Cortex of kidney (tissue), 1 donor: ENCODE measurements at places on chromosomes 7 and 10.

DNA sequence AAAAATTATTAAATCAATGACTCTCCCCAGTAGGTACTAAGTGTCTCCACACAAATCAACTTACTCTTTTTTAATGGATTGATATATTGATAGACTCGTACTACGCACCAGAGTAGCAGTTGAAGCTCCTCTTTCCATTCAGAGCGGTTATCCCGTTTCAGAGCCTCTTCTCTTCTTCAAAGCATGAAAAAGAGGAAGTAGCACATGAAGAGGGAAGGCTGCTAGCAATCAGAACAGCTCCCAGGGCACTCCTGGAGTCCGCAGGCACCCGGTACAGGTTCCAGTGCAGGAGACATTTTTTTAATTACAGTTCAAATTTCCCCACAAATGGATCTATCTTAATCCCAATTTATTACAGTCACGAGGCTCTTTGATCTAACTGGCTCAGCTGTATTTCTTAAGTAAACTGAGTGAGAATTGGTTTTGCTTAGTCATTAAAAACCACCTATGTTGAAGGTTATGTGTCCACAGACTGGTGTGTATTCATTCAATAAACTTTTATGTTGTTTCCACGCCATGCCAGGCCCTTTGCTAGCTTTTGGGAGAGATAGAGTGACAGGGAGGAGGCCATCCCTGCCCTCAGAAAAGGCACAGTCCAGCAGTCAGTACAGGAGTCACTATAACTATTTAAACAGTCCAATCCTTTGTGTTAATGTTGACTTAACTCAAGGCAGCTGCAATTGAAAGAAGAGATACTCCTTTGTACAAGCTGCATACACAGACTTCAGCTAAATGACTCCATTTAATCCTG is 32.1 kb upstream of the CALN1 start:
- no peak for DNase-seq

DNA sequence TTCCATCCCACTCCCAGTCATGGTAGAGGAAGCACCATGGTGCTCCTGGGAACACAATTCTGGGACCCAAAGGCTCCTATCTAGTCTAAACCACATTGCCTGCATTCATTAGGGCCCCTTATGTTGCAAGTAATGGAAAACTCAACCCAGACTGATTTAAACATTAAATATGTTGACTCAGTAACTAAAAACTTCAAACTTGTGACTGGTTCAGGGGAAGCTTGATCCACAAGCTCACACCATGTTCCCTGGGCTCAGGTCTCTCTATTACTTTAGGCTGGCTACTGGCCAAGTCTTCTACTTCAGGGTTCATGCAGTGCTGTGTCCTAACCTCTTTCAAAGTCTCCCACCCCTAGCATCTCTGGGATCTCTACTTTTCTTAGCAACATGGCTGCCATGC is 13.1 kb downstream of the WNT16 start:
- no peak for DNase-seq

DNA sequence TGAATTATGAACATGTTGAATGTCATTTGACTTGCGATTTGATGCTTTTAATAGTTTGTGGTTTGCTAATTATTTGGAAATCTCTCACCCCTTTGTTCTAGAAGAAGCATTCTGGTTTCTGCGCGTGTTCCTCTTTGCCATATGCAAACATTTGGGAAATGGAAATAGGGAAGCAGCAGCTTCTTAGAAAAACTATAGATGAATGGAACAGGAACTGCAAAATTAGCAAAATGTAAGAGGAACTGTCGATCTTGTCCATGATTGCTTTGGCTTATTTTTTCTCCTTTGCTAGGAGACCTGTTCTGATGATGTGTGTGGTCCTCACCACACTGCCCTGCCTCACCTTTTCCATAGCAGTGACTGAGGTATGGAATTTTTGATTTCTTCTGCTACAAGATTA is 19.0 kb downstream of the TMEM236 start:
- DNase-seq = no peak

GRCh38 chr7:80634505-80634904 is 3.9 kb upstream of the CD36 start:
- DNase-seq = no peak

DNA sequence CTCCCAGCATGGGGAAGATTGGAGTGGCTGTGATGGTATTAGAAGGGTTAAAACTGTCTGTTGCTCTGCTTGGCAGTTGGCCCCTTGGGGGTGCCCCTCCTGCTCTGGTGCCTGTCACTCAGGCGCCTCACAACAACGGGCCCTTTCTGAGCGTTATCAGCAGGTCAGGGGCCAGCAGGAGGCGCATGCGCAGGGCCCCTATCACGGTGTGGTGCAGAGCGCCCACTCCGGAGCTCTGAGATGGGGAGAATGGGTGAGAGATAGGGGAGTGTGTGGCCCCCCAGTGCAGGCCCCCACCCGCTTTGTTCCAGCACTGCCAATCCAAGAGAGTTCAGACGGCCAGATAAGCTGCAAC is 24.8 kb downstream of the GBX1 start:
- no peak for DNase-seq

GRCh38 chr7:82762880-82763279 is 319.3 kb upstream of the CACNA2D1 start:
- no peak for DNase-seq

GRCh38 chr10:34489973-34490745 is 324.9 kb downstream of the PARD3 start:
- DNase-seq = no peak

- no peak for DNase-seq
These were observed 47.7 kb upstream of the ATP6V0A4 start for GRCh38 chr7:138845711-138846110.

- no peak for DNase-seq
These were observed 69.4 kb downstream of the NOC3L start for GRCh38 chr10:94293354-94293753.

DNA sequence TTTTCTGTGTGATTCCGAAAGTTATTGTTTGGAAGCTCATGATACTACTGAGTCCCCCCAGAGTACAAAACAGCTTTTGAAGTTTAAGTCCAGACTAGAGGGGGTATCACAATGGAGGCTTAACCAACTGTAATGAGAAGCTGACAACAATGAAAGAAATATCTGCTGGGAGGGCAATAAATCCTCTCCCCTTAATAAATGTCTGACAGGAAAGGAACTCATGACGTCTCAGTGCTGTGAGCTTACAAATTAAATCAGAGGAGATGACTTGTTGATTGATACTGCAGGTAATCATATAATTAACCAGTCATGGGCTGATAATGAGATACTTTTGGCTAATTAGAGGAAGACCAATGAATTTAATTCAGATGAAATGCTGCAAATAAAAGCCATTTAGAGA is 102.6 kb upstream of the WDR11 start:
- DNase-seq = no peak

GRCh38 chr10:110076559-110077318 is 69.0 kb downstream of the ADD3 start:
- DNase-seq = no peak

DNA sequence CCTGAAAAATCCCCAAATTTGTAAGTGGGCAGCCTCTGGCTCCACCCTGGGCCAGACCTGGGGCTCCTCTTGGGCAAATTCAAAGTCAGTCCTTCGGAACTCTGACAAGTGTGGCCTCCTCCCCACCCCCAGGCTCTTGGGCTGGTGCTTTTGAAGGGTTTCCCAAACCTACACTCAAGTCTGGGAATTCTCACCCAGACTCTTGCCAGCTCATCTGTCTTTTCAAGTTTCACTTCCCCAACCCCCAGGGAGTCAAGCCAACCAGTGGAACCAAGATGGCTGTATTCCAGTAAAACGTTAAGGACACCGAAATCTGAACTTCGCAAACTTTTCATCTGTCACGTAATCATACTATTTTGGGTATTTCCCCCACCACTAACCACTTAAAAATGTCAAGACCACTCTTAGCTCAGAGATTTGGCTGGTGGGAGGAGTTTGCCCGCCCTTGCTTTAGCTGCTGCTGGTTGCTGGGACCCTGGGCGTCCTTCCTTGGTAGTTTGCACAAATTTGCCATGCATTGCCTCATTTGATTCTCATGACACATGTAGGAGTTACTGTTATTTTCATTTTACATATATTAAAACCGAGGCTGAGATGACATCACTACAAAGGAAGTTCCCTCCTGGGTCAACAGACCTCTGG is 1.7 kb upstream of the MYO1G start:
- no peak for DNase-seq

DNA sequence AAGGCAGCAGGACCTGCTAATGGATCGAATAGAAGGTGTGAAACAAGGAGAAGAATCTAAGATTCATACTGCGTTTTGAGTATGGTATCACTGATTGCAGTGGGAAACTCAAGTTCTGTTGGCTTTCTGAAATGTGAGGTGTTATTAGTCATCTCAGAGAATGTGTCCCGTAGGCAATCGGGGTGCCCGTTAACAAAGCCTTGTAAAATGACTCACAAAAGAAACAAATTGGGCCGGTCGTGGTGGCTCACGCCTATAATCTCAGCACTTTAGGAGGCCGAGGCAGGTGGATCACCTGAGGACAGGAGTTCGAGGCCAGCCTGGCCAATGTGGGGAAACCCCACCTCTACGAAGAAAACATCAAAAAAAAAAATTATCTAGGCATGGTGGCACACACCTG is 118.2 kb upstream of the C7orf33 start:
- no peak for DNase-seq

DNA sequence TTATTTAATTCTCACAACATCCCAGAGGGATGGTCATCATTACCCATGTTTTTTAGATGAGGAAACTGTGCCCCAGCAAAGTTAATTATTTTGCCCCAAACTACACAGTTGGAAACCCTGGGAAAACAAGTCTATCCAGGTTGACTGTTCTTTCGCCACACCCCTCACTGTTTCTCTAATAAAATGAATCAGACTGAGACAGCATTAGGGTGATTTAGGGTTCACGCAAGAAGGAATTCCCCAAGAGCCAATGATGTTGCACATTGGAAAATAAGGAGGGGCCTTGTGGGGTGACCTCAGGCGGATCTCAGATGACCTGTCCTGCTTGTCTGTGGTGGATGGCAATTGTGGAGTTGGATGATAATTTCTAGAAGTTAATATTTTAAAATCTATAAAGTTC is 135.7 kb upstream of the TBX20 start:
- DNase-seq = no peak

- no peak for DNase-seq
These were observed 38.2 kb downstream of the PRSS2 start for GRCh38 chr7:142808802-142809583.

GRCh38 chr7:142567201-142568075 is 181.8 kb upstream of the PRSS1 start:
- no peak for DNase-seq

- DNase-seq = no peak
These were observed 53.5 kb upstream of the TNRC18 start for GRCh38 chr7:5477126-5477525.

DNA sequence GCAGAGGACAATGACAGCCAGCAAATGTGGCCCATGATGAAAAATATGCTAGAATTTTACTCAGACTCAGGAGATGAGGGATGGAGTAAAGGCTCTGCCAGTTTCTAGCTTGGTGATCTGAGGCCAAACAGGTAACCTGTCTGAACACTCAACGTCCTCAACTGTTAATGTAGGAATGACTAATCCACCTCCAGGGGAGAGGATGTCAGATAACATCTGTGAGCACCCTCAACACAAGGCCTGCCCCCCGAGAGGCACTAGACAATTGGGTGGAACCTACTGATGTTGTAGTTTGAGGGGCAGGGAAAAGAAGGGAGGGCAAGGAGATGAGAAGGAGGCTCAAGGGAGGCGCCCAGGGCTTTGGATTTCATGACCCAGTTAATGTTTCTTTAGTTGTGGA is 445.1 kb downstream of the PLXNA4 start:
- DNase-seq = no peak
